OCI-M1 (cell line): ENCODE measurements at places on chromosomes 3 and 15.
A peak's percentile ranks its signal among the peaks of the same experiment; 100 is the strongest.

GRCh38 chr3:196886144-196886543 lies 18.4 kb downstream of the SENP5 start:
- no peak for DNase-seq

DNA sequence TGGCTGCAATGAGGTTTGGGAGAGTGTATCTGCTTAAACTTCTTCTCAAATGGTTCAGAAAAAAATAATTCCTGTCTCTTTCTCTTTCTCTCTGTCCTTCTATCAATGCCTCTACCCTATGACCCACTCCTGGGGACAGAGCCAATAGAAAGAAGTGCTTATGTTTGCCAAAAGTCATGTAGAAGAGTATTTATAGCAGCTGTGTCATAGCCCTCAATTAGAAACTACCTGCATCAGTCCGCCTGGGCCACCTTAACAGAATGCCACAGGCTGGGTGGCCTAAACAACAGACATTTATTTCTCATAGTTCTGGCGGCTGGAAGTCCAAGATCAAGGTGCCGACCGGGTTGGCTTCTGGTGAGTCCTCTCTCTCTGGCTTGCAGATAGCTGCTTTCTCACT lies 92.5 kb downstream of the HMG20A start:
- no peak for DNase-seq

GRCh38 chr3:45889337-45889736 lies 3.0 kb downstream of the CCR9 start:
- DNase-seq = no peak

DNA sequence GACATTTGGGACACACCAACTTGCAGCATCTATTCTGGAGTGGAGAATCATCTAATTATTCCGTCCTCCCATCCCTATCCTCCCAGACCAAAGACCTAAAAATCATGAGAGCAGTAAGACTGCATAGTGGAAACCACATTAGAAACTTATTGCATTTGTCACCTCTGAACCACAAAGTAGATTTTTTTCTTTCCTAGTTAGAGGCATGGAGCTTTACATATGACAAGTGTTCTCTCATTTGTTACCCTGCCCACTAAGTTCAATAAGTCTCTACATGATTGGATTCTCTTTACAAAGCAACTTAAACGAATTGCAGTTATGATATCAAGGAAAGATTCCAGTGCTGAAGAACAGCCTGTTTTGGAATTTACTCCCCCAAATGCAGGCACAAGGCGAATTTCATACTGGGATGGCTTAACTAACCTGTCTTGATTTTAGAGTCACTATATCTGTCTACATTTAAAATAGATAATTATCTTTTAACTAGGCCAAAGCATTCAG lies 42.3 kb upstream of the LRRFIP2 start:
- no peak for DNase-seq

DNA sequence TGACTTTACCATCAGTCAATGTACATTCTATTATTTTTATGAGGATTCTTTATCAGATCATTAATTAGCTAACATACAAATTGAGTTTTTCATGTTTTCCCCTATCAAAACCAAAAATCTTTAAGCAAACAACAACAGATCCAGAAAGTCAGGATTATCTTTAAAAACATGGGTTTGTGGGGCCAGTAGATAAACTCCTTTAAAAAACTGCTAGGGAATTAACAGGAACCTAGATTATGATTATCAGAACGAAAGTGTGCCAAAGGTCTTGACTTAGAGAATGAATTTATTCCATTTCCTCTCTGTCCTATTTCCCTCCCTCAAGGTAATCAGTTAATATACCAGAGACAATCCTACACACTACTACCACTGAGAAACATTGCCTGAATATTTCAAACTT lies 13.2 kb upstream of the CCDC13 start:
- peak; percentile 47 for DNase-seq

GRCh38 chr3:133093366-133093765 lies 55.2 kb downstream of the TMEM108 start:
- DNase-seq = no peak

GRCh38 chr3:167785790-167786189 lies 50.3 kb downstream of the SERPINI1 start:
- no peak for DNase-seq

- DNase-seq = no peak
Measured at GRCh38 chr3:60178931-60179653, 1072.2 kb downstream of the FHIT start.

GRCh38 chr3:43489930-43490329 lies 131.9 kb downstream of the ANO10 start:
- no peak for DNase-seq

GRCh38 chr15:85687329-85687728 lies 107.4 kb downstream of the KLHL25 start:
- DNase-seq = peak; percentile 12

DNA sequence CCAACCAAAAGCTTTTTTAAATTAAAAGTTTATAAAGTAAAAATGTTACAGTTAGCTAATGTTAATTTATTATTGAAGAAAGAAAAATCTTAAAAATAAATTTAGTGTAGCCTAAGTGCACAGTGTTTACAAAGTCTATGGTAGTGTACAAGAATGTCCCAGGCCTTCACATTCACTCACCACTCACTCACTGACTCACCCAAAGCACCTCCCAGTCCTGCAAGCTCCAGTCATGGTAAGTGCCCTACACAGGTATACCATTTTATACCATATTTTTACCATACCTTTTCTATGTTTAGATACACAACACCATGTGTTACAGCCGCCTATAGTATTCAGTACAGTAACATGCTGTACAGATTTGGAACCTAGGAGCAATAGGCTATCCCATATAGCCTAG lies 29.1 kb downstream of the SSR3 start:
- no peak for DNase-seq

DNA sequence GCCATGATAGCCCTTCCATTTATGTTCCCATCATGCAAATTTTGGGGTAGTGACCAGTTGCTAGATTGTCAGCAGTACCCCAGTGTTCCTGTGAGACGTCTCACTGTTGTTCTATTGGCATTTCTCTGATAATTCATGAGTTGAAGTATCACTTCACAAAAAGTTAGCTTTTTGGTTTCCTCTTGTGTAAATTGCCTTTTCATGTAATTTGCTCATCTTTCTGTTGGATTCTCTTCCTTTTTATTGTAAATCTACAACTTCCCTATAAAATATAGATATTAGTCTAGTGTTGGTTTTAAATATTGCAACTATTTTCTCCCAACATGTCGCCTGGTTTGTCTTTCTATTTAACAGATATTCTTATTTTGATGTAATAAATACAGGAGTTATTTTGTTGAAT lies 7.5 kb upstream of the A4GNT start:
- no peak for DNase-seq

GRCh38 chr15:44801364-44801763 lies 65.0 kb downstream of the TRIM69 start:
- peak; percentile 19 for DNase-seq

DNA sequence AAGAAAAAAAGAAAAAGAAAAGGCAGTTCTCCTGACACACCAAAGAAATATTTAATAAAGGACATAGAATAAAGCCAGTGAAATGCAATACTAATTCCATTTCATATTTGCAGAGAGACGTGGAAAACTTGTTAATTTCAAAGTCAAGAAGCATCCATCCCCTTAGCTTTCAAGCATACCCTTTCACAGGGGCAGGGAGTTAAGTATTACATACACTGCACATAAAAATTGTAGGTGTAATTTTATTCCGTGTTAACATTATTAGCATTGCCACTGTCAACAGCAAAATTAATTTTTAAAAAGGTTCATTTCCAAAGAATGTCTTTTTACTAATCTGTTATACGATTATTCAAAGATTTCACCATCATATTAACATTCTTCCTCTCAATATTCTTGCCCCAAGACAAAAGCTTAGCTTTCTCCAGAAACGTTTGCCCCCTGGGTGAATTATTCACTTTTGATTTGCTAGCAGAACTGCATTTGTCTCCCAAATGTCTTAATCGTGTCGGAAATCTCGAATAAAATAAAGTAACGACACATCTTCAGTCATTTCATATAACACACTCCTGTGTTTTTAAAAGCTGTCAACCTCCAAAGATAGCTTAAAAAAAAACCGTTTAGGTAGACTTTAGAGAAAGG lies 517.9 kb downstream of the MECOM start:
- DNase-seq = peak; percentile 13

DNA sequence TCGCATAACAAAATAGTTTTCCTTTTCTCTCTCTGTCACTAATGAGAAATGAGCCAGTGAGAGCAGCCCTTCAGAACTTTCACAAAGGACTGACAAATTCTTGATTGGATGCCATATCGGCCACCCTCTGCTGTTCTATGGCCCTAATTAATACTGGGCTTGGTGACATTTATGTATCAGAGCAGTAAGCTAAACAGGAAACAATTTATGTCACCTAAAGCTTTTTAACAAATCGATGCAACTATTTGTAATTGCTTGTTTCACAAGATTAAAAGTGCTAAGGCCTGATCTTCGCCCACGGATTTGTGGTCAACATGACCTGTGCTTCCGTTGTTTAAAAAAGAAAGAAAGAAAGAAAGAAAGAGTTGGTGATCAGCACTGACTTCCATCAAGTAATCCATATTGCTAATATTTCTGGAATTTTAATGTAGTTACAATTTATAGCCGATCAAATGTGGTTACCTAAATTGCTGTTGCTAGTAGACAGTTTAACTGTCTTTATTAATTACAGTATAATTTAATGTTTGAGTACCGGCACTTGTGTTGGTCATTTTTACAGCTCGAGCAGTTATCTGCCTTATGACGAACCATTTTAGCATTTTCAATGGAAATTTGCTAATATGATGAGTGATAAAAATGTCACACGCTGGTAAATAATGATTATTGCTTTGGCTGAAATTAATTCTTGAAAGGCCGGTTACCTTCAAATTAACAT lies 631.3 kb downstream of the FOXP1 start:
- DNase-seq = no peak

- DNase-seq = peak; percentile 97
Measured at GRCh38 chr15:74954515-74954914, 2.1 kb downstream of the RPP25 start.

DNA sequence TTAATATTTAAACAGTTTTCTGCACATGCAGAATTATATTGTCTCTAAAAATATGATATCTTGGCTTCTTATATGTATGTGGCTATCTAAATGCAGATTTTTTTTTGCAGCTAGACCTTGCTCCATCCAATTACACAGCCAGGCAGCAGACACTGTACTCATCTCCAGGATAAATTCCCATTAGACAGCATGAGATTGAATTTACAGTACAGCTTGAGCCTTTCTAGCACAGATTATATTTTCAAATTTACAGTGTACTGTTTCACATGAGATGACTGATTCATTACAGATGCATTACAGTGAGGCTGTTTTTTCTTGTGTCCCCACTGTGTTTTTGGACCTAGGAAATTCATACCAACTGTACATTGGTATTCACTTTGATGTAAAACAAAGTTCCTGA lies 134.9 kb downstream of the OTOL1 start:
- DNase-seq = no peak

GRCh38 chr3:24190256-24190655 lies 245.2 kb downstream of the NR1D2 start:
- no peak for DNase-seq

DNA sequence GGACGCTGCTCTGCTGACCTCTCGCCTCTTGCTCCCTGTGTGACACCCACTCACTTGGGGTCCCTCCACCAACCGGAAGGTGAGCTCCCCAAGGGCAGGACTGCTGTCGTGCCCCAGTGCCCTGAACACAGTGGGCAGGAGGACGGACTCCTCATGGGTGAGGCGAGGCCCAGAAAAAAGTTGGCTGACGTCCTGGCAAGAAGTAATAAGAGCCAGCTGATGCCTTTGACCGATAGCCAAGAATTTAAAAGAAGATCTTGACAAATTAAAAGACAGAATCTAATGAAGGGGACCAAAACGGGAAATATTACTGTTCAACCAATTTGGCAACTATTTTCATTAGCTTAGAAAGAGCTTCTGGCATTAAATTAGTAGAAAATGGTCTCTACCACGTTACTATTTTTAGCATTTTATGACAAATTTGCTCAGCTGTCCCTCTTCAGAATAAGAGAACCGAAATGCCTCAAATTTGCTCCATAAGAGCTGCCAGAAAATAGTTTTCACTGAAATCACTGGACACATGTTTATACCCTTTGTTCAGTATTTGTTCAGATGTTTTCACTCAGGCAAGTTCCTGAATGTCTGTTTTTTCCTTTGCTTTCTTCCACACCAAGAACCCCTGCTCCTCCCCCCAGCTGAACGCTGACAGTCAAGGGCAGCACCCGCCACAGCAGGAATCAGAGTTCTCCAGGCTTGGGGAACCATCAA lies 60.5 kb downstream of the XXYLT1 start:
- DNase-seq = no peak

DNA sequence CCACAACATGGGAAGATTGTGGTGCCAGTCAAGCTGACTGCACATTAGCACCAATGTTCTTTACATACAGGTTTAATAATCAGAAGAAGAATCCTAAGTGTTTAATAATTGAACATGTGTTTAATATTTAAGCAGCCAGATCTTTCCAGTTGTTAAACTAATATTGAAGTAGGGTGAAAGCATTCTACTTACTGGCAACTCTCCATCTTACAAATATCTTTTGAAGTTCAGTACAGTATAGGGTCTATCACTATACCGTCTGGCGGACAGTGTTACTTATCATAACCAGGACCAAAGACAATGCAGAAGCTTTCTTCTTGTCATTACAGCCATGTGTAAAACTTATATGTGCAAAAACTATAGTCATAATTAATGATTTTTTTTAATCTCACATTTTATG lies 376.4 kb downstream of the CNTN6 start:
- DNase-seq = no peak

DNA sequence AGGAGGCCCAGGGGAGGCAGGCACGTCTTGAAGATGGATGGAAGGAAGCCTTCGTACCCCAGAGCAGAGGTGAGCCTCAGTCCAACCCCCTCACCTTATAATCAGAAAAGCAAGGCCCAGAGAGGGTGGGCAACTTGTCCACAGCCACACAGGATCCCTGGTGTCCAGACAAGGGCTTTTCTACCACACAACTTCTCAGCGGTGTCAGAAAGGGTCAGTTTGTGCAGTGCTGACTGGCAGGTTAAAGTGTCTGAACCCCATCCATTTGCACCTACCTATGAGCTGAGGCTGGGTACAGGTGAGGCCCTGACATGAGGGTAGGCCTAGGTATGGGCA lies 8.6 kb downstream of the IGDCC3 start:
- DNase-seq = no peak

- DNase-seq = no peak
Measured at GRCh38 chr3:124942613-124943012, 8.1 kb upstream of the MUC13 start.

GRCh38 chr3:142962520-142963233 lies 797 bp downstream of the PAQR9 start:
- no peak for DNase-seq

GRCh38 chr3:53748512-53749271 lies 97.5 kb downstream of the CHDH start:
- no peak for DNase-seq
